Anterior cingulate cortex (tissue), 58 donors: ENCODE measurements at places on chromosomes 1 and 21.

DNA sequence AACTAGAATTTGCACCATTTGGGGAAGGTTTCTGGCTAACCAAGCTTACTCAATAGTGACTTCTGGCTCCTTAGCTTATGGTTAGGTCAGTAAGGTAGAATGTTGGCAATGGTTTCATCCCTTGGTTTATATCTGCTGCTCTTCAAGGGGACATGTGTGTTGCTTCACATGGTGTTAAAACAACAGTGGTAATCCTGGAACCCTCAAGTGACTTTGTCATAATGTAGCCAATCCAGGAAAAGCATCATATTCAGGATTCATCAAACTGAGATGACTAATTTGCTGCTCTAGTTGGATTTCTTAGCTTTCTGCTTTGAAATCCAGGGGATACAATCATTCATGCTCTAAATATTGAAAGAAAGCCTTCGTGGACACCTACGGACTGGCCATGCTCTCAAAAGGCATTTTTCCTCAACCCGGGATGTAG, 108.7 kb downstream of the RGL1 start:
- no peak for DNase-seq

- DNase-seq, result no peak
Measured at GRCh38 chr1:51000160-51000559, 30.1 kb downstream of the CDKN2C start.

DNA sequence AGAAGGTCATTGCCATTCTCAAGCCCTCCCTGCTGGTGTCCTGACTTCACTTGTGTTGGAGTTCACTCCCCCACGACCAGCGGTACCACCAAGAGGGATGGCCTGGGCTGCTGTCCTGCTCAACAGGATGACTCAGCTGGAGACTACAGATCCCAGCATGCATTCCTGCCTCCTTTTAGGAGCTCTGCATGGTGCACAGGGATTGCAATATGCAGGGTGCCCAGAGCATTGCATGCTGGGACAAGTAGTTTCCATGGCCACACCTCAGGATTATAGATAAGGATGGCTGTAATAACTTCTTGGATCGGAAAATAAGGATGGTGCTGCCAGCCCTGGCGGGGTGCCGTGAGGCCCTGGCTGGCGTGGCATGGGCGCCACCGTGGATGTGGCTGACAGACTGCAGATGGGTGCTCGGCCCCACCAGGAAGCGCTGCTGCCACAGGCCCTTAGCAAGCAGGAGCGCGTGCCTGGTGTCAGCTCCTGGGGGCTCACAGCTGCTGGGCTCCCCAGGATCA, 150.0 kb downstream of the CASZ1 start:
- DNase-seq, result no peak

GRCh38 chr1:220497220-220497947, 30.6 kb upstream of the MARK1 start:
- DNase-seq, result no peak

- DNase-seq, result no peak
Measured at GRCh38 chr1:55012661-55013060, 13.9 kb downstream of the BSND start.

DNA sequence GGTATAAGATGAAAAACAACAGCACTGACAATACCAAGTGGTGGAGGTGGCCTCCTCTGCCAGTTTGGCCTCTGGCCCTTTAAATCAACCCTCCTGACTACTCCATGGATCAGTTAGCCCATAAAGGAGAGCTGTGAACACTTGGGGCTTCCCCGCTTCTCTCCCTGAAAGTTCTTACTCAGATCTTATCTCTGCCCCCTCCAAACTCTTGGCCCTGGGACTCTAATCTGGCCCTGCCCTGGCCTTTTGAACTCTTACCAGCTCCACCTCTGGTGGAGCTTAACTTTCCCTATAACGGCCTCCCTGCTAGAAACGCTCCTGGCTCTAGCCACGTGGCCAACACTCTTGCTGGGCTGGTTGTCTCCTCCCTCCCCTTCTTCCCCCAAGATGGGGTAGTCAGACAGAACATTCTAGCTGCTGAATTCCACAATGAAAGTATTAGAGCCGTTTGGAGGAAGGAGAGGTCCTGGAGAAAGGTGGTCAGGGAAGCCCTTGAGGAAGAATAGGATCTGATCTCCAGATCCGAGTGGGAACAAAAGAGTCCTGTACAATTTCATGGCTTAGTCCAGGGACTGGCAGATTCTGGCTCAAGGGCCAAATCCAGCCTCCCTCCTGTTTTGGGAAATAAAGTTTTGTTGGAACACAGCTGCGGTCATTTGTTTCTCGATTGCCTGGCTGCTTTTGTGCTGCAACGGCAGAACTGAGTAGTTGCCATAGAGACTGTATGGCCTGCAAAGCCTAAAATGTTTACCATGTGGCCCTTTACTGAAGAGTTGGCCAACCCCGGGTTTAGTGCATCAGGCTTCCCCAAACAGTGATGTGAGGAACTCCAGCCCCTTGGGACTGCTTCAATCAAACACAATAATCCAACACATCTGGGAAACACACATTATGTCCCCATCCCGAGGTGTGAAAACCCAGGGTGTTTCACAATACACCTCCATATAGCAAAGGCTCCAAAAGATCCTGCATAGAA, 9.5 kb upstream of the PIGR start:
- no peak for DNase-seq

DNA sequence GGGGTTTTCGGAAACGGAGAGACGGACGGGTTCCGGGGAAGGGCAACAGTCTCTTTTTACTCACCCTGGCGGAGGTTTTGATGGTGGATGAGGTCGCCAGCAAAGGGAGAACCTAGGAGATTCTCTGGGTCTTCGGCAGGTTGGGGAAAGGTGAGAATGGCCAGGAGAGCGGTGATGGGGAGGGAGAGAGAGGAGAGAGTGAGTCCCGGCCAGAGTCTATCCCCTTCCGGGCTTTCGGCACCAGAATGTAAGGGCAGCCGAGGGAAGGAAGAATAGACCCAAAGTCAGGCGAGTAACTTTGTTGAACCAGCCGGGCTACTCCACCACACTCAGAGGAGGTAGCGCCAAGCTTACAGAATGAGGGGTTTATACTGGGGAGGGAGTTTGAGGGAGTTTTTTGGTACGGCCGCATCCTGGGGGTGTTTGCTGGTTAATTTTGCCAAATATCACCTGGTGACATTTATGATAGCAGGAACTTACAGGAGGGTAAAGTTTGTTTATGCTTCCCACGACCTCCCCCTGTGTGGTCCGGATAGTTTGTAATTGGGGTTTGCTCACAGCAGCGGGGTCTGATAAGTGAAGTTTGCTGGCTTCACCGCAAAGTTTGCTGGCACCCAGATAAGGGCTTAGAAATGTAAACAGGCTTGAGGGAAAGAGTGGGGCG, 141.1 kb upstream of the ETV3 start:
- no peak for DNase-seq

- no peak for DNase-seq
Measured at GRCh38 chr1:237241038-237241437, 199.1 kb downstream of the RYR2 start.

GRCh38 chr1:209552406-209553264, 30.9 kb upstream of the CAMK1G start:
- no peak for DNase-seq

DNA sequence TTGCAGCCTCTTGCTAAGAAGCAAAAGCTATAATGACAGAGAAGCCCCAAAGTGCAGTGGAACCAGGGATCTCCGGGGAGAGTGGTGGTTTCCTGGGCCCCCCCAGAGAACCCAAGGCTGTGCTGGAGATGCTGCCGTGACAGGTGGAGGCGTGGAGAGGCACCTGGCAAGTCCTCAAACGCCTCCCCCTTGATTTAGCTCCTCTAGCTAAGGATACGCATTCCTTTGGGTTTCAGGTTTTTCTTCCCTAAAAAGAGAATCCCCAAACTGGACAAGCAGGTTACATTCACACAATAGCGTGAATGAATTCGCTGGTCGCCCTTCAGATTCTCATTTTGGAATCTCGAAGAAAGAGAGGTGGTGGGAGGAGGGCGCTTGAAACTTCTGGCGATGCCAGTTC, 853 bp upstream of the ATP1A1 start:
- no peak for DNase-seq
